ENCODE measurements at places on chromosomes 11 and 22.

GRCh38 chr11:102927624-102927990 lies 27.9 kb downstream of the MMP13 start:
- no peak for DNase-seq

GRCh38 chr11:69270941-69271340 lies 23.0 kb upstream of the MYEOV start:
- DNase-seq: no peak

DNA sequence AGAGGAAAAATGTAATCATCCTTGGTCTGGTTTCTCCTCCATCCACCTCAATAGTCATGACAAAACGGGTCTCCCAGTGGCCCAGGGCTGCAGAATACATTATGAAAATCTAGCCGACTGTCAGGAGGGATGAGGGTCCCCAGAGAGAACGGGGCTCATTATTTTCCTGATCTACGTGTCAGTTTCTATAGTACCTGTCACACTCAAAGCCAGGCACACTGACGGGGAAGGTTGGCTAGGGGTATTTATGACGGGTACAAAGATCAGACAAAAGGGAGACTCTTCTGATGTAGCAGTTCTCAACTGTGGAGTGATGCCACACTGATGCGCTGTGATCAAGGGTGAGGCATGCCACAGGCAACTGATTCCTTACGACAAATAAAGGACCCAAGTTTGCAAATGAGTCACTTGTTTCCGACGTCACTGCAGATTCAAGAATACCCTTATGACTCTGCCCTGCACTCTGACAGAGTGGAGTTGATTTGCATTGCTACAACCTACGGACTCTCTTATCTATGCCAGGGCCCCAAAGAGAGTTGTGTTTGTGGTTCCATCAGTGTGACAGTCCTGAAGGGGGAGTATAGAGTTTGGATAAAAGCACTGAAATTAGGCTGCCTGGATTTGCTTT lies 188.2 kb upstream of the TBCEL start:
- no peak for DNase-seq

DNA sequence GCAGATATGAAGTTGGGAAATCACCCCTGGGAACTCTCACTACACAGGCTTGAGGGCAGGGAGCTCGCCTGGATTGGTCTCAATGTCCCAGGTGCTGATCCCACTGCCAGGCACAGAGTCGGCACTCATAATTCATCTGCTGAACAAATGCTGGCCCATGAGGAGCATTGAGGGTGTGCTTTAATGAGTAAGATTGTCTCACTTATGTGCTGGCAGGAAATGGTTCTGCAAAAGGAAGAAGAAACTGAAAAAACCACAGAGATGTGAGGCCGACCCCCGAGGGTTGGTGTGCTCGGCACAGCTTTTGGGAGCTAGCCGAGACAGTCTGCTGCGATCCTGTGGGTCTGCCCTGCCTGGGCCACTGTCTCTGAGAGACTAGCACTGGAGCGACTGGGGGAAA lies 9.4 kb downstream of the PLAAT2 start:
- peak; percentile 43 for DNase-seq

DNA sequence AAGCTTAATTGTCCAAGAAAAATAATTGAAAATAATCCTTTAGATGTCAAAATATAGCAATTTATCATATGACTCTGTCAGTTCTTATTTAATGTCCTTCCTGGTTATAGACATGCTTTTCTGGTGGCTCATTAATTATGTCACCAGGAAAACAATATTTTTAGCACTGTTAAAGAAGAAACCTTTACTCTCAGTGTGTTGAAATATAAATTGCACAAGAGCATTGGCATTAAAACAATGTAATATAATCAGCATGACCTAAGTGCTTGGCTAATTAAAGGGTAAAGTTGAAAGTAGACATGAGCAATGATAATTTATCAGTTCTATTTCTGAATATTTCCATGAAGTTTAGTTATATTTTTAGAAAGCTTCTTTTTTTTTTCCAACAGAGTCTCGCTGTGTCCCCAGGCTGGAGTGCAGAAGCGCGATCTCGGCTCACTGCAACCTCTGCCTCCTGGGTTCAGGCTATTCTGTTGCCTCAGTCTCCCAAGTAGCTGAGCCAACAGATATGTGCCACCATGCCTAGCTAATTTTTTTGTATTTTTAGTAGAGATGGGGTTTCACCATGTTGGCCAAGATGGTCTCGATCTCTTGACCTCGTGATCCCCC lies 232.3 kb downstream of the JRKL start:
- no peak for DNase-seq

- no peak for DNase-seq
These were observed 24.6 kb downstream of the DAGLA start for GRCh38 chr11:61704838-61705237.

- no peak for DNase-seq
These were observed 24.5 kb upstream of the RAG2 start for GRCh38 chr11:36622431-36623136.

DNA sequence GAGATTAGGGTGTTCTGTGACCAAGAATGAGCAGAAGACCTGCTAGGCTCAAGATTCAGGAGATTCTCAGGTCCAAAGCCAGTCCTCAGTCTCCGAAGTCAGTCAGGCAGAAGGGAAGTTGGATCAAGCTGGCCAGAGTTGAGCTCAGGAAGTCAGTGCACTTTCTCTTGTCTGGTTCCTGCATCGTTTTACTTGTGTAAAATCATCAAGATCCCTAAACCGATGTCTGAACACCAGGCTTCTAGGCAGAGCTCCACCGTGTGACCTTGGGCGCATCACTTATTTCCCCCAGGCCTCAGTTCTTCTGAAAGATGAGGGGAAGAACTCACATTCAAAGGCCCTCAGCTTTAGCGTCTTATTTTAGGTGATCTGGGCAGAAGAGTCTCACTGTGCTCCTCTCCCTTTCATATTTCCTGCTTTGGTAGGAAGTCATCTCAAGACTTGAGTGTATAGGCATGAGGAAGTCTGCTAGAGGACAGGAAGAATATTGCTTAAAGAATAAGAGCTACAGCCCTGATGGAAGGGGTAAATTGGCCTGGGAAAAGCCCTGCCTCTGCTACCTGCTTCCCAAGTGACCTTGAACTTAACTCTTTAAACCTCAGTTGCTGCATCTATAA lies 20.2 kb downstream of the NF2 start:
- DNase-seq: no peak

DNA sequence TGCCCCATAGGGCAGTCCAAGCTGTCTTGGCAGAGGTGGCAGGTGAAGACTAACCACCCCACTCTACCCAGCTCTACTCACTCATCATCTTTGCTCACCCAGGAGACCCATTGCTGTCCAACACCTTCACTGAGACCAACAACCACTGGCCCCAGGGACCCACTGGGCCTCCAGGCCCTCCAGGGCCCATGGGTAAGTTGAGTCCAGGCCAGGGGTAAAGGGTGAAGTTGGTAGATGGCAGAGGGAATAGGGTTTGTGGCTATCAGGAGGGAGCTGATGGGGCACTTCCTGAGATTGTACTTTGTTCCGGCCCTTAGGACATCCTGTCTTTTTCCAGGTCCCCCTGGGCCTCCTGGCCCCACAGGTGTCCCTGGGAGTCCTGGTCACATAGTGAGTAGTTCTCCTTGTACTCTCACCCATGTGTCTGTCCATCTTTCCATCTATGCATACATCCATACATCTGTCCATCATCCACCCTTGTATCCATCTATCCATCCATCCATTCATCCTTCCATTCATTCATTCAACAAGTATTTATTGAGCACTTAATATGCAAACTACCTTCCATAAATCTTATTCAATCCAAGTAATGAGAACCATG lies 27.7 kb downstream of the EMID1 start:
- DNase-seq: no peak

GRCh38 chr11:12523180-12523924 lies 146.0 kb downstream of the PARVA start:
- no peak for DNase-seq

DNA sequence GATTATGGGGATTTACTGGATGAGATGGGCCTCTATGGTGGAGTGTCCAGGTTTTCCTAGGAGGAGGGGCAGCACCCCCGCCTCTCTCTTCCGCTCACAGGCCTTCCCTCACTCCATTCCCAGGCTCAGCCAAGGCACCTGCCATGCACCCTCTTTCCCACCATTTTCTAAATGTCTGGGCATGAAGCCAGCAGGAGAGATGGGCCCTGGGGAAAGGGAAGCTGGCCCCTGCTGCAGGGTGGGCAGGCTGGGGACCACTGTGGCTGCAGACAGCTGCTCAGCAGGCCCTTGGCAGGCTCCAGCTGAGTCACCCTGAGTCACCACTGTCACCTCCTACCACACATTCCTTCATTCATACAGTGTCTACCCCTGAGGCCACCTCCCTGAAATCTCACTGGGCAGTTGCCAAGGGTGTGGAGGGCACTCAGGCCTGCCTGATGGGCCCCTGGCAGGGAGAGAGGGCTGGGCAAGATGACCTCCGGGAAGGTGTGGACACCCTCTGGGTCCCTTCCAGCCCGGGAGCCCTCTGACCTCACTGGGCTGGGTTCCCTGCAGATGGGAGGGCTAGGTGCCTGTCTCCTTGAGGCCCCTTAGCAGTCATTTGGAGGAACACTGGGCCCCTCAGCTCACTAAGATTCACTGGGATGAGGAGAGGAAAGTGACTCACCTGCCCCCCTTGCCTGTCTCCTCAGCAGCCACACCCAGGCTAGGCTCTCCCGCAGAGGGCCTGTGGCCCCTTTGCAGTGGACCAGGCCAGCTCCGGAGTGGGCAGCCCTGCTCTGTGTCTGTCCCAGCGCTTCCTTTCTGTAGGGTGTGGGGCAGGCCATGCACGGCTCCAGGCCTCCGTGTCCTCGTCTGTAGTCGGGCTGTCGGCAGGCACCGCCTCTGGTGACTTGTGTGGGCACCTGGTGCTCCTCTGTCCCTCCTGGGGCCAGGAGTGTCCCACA lies 7.8 kb downstream of the MYEOV start:
- no peak for DNase-seq

Measured in activated CD8-positive, alpha-beta memory T cell treated with anti-CD3 and anti-CD28 coated beads for 4 hours (primary cell).